ENCODE measurements at places on chromosomes 1 and 21. TPM values are rescaled to one million over a fixed set of nuclear protein-coding genes. Genes with fewer than 3 reads are reported as not detected.

DNA sequence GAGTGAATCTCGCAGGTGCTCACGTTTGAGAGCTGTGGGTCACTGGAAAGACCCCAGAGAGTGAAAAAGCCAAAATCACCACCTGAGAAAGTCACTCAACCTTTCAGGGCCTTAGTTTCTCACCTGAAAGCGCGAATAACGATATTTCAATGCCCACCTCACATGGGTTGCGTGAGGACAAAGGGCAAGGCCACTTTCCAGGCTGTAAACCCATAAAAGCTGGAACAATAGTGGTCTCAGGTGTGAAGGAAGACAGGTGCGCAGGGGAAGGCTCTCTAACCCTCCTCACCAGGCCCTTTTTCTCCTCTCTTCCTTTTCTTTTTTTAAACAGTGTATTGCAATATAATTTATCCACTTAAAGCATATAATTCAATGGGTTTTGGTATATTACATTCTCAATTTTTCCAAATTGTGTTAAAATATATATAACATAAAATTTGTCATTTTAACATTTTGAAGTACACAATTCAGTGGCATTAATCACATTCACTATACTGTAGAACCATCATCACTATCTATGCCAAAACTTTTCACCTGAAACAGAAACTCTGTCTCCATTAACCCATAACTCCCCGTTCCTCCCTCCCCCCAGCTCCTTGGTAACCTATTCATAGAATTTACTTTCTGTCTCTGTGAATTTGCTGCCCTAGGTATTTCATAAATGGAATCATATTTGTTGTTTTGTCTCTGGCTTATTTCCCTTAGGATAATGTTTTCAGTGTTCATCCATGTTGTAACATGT, 118.4 kb upstream of the TNR start:
- no peak for DNase-seq

Gene HSD3B1
- not detected for total RNA-seq

- no peak for DNase-seq
Observed at GRCh38 chr21:40902299-40902698, 55.3 kb upstream of the DSCAM start.

Gene TMEM269
- 0.98 TPM for total RNA-seq

- DNase-seq: no peak
Observed at GRCh38 chr21:31265366-31266013, 78.6 kb downstream of the TIAM1 start.

DNA sequence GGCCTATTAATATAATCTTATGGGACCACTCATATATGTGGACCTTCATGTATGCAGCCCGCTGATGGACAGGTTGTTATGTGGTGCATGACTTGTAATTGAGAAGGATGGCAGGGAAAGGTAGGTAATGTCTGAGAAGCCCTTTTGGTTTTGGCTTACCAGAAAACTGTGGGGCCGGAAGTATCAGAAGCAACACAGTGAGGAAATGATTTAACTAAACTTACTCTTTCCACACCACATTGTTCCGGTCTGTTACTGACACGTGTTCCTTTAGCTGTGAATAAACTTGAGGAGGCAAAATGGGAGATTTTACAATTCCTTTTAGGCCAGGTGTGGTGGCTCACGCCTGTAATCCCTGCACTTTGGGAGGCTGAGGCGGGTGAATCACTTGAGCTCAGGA, 32.4 kb downstream of the KIF1B start:
- DNase-seq: no peak

Gene AMY1A
- not detected for total RNA-seq

DNA sequence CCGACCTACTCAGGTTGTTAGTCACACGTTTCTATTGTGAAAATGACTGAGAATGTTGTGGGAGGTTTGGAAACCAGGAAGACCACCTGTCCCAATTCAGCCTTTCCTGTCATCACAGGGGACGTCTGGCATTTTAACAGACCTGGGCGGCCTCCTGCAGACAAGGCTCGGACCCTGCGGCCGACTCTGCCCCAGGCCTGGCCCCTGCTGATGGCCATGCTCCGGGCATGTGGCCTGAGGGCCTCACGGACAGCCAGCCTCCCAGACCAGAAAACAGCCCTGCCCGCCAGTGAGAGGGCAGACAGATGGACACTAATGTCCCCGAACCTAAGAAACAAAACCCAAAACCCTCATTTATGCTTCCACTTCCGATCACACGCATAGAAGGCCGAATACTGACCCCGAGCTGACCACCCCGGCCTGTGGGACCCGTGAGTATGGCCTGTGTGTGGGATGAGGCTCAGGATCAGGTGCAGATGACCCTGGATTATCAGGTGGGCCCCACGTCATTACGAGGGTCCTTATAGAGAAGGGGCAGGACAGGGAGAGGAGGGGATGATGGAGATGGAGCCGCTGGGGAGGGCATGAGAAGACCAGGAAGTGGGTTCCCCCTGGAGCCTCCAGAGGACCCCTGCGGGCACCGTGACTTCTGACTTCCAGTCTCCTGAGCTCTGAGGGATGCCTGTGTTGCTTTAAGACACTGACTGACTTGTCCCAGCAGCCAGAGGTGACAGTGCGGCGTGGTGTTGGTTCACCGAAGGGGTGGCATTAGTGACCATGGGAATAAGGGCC, 9.6 kb downstream of the COL18A1 start:
- DNase-seq: no peak

- DNase-seq: peak; percentile 86
Observed at GRCh38 chr1:182143154-182143657, 81.7 kb upstream of the ZNF648 start.

GRCh38 chr1:232810856-232811255, 5.6 kb downstream of the MAP10 start:
- DNase-seq: no peak

- no peak for DNase-seq
Observed at GRCh38 chr1:59198564-59198963, 98.3 kb upstream of the FGGY start.

Gene WDR64
- total RNA-seq: not detected

GRCh38 chr1:113042285-113043143, 30.5 kb upstream of the LRIG2 start:
- no peak for DNase-seq

GRCh38 chr1:113846391-113847035, 25.0 kb downstream of the PTPN22 start:
- DNase-seq: no peak

GRCh38 chr1:51957618-51958017, 32.9 kb downstream of the RAB3B start:
- DNase-seq: no peak

DNA sequence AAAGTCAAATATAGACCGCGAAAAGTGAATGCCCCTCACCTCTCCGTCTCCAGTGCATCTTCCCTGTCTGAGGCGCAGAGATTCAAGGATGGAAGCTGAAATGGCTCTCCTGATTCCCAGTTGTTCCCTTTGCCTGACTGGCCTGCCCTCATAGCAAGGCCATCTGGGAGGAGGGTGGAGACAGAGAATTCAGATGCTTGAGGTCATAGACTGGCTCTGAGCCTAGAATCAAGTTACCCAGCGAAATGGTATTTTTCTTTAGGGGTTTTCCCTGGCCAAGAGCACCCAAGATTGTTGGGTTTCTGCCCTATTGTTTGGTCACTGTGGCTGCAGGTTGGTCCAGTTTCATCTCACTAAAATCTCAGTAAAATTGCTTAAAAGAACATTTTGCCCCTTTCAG, 7.2 kb downstream of the METTL13 start:
- no peak for DNase-seq

GRCh38 chr1:34532113-34532512, 222.7 kb upstream of the GJB5 start:
- no peak for DNase-seq

- no peak for DNase-seq
Observed at GRCh38 chr1:62407398-62408009, 29.3 kb upstream of the USP1 start.

- no peak for DNase-seq
Observed at GRCh38 chr1:214499732-214500131, 51.7 kb downstream of the PTPN14 start.

DNA sequence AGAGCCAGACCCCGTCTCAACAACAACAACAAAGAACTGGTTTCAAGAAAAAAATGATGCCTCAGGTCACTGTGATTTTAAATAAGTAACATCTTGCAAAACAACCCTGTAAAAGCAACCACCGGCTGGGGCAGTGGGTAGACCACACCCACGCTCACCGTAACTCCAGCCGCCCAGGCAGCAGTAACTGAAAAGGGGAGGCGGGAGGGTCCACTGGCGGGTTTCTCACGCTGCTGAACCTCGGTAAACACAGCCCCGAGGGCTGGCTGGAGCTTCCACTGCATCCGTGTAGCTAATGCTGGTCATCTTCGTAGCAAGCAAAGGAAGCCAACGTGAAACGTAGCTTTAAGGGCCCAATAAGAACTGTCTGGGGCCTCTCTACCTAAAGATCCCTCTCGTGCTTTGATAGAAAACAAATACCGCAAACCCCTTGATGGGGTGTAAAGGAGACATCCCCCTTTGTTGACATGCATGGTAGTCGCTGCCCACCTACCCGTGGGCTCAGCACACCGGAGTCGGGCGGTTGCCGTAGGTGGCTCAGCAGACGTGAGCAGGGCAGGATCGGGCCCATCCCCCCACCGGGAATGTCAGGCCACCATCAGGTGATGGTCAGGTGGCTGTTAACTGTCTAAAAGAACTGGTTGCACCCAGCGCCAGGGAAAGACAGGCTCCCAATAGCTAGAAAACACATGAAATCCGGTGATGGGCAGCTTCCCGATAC, 4.2 kb downstream of the C1orf159 start:
- DNase-seq: no peak

- no peak for DNase-seq
Observed at GRCh38 chr1:47708658-47709018, 270.8 kb downstream of the FOXD2 start.

DNA sequence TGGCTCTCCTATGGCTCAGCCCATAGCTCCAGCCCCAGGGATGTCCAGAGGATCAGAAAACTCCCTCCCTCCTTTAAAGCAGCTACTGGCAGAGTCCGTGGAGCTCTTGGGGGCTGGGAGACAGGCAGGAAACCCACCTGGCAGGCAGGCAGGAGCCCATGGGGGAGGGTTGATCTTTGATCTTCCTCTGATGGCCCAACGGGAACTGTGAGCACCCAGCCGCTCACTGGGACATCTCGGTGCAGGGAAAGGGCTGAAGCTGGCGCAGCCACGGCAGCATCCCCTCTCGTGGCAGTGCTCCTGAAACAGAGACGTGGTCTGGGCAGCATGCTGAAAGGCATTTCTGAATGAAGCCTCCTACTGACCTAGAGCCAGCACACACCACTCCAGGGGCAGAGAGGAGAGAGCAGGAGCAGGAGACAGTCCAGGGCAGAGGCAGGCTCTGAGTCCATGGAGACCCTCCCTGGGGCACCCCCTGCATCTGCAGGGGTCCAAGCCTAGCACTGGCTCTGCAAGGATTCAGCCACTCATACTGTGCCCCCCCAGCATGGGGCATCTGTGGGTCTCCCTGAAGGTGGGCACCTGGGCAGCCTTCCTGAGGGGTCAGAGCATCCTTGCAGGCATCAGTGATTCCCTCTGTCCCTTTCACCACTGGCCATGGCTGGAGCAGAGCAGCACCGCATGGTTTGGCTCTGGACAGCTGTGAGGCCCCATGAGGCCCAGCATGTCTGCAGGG, 4.9 kb upstream of the SLX9 start:
- no peak for DNase-seq

DNA sequence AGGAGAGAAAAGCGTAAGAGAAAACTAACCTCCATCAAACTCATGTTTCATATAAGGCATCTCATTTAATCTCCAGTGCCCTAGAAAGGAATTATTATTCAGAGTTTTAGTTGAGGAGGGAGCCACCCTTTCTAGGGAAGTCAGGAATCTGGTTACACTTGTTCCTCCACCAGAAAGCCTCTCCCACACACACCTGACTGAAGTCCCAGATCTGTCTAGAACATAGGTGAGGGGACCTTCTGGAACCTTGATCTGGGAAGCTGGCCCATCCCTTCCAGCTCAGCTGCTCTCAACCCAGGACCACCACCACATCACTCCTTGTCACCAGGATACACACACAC, 1.9 kb upstream of the DENND2D start:
- DNase-seq: no peak

GRCh38 chr1:178192686-178193085, 98.8 kb downstream of the RASAL2 start:
- DNase-seq: no peak

GRCh38 chr1:34404804-34405203, 228.1 kb downstream of the C1orf94 start:
- no peak for DNase-seq

DNA sequence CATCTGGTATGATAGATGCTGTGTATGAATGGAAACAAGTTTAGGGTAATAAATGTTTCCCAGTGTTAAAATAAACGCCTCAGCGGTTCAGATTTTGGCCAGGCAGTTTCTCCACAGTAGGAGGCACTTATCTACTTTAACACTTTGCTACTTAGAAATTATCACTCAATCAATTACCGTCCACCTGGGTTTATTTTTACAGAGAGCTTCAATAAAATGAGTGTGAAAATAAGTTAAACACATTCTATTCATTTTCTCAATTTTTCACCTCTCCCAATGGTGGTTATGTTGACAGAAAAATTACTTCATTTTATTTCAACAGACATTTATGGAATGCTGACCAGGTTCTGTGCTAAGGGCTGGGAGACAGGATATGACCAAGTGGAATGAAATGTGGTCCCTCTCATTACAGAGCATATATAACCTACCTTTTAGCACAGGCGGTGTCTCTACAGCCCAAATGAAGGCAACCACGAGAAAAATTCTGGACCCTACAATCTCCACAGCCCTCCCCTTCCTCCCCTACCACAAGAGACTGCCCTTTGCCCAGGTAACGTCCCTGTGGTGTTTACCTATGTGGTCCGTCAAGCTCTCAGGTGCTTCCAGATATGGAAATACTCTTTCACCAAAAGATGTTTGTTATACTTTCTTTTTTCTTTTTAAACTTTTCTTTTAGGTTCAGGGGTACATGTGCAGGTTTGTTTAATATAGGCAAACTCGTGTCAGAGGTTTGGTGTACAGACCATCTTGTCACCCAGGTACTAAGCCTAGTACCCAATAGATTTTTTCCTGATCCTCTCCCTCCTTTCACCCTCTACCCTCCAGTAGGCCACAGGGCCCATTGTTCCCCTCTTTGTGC, 105.5 kb downstream of the HLCS start:
- DNase-seq: no peak

Gene OR10Z1
- total RNA-seq: not detected

DNA sequence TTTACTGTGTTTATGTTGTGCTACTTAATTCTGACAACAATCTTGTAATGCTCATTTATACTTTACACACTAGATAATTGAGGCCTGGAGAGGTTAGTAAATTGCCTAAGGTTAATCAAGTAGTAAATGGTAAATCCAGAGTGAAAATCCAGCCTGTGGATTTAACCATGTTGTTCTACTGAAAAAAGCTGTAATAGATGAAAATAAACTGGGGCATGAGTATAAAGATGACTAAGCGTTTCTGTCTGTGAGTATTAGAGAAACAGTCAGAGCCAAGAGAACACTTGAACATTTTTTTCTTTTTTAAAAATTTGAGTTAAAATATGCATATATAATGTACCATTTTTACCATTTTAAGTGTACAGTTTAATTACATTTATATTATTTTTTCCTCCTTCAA, 47.9 kb upstream of the LEPR start:
- no peak for DNase-seq

Gene PIGV
- total RNA-seq: 13.1 TPM

Gene GUCA2B
- not detected for total RNA-seq

Gene DCDC2B
- total RNA-seq: not detected

- no peak for DNase-seq
Observed at GRCh38 chr21:24007592-24007991, 1599.7 kb downstream of the MRPL39 start.

GRCh38 chr1:10380594-10381275, 18.1 kb upstream of the PGD start:
- DNase-seq: no peak

Gene SMIM1
- total RNA-seq: 12.1 TPM

Gene GNG12
- total RNA-seq: 40.5 TPM
